ENCODE measurements at places on chromosomes 4 and X.

DNA sequence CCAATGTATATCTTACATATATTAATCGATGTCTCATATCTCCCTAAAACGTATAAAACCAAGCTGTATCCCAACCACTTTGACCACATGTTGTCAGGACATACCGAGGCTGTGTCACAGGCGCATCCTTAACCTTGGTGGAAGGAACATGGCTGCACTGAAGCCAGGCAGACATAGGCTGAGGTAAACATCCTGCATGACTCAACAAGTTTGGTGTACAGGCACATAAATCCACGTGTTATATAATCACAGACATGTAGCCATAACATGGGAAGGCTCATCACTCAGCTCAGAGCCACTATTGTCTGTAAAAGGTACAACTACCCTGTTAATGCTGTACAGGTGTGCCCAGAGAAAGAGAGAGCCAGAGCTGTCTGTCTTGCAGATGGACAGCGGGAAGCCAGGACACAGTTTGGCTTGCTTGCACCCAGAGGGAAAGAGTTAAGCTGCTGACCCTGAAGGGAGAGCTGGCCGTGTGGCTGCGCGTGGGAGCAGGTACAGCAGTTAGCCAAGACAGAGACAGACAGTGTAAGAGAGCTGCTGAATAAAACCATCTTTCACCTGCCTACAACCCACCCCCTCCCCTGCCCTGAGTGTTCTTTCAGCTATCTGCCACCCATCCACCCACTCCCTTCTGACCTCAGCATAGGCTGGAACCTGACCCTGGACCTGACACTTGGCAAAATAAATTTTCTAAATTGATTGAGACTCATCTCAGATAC lies 22.3 kb upstream of the ZBTB33 start:
- DNase-seq: no peak

GRCh38 chr4:34644579-34645115 lies 1599.7 kb downstream of the ARAP2 start:
- no peak for DNase-seq

- DNase-seq: no peak
Observed at GRCh38 chr4:91527056-91527455, 776.7 kb upstream of the GRID2 start.

DNA sequence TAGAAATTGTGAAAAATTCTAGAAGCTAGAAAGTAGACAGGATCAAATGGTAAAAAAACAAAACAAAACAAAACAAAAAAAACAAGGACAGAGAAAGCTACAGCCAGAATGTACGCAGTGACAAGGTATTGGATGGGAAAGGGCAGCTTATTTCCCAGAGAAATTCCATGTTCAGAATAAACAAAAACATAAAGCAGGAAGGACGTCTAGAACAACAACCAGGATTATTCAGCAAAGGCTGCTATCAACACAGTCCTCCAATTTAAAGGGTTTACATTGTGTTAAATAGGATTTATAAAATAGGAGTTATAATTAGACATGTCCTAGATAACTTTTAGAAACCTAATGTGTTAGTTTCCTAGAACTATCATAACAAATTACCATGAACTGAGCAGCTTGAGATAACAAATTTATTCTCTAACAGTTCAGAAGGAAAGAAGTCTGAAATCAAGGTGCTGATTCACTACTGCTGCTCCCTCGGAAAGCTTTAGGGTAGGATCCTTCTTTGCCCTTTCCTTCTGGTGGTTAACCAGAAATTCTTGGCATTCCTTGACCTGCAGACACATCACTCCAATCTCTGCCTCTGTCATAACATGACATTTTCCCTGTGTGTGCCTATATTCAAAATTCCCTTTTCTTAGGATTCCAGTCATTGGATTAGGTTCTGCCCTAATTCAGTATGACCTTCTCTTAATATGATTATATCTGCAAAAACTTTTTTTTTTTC lies 175.6 kb downstream of the SNCA start:
- no peak for DNase-seq

- no peak for DNase-seq
Observed at GRCh38 chr4:40190019-40190418, 6.8 kb upstream of the RHOH start.

Measured in stimulated activated CD8-positive, alpha-beta memory T cell treated with anti-CD3 and anti-CD28 coated beads, Interleukin-4, amount 100 ng/mL, for 1 hour (primary cell).